ENCODE measurements at places on chromosomes 5 and 9.

DNA sequence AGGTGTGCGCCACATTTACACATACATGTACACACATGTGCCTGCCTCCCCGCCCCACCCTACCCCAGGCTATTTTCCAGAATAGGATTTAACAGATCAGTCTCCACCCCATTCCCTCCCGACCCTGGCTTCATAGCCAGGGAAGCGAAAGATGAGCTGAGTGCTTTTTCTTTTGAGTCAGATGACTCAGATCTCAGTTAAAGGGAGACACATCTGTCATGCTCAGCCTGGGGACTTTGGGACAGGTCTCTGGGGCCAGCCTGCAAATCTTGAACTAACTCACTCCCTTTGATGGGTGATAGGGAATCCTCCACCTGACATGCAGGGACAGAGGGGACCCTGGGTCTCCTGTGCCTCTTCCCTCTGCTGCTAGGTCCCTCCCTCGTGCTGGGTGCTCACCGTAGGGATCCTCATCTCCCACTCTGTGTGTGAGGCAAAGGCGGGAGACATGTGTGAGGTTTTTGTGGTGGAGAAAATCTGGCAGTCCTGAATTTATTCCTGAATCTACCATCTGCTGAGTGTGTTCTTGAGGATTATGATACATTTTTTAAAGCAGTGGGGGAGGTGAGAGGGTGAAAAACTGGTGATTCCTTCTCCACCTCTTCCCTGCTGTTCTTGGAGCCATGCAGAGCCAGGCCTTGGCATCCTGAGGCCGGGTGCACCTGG, 37.7 kb downstream of the NEUROG1 start:
- no peak for DNase-seq

GRCh38 chr9:125428060-125428901, 166.7 kb downstream of the GAPVD1 start:
- DNase-seq = no peak

DNA sequence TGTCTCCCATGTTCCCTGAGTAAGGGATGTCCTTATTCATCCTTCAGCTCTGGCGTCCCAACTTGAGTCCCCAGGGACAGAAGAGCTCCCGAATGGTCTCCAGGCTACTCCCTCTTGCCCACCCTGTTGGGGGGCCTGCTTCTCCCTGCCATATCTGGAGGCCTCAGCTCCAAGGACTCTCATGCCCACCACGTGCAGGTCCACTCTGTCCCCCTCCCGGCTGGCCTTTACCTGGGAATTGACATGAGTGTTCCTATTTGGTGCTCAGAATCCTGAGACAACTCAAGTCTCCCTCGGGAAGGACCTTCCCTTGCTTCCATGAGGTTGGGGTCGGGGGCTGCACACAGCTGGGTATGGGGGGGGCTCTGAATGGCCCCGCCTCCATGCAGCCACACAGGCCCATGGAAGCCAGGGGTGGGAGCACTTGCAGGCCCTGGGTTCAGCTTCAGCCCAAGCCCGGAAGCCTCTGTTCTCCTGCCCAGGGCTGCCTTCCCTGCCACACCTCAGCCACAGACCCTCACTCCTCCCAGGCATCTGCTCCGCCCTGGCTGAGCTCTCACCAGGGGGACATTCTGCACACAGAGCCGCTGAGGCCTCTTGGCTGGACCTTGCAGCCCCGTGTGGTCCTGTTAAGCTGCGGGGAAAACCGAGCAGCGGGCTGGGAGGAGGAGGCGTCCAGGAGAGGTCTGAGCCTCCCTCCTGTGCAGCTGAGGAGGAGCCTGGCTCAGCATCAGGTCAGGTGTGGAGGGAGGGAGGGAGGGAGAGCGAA, 121.9 kb downstream of the PHF2 start:
- no peak for DNase-seq

- no peak for DNase-seq
These were observed 12.2 kb upstream of the MARCHF3 start for GRCh38 chr5:127042593-127042992.

DNA sequence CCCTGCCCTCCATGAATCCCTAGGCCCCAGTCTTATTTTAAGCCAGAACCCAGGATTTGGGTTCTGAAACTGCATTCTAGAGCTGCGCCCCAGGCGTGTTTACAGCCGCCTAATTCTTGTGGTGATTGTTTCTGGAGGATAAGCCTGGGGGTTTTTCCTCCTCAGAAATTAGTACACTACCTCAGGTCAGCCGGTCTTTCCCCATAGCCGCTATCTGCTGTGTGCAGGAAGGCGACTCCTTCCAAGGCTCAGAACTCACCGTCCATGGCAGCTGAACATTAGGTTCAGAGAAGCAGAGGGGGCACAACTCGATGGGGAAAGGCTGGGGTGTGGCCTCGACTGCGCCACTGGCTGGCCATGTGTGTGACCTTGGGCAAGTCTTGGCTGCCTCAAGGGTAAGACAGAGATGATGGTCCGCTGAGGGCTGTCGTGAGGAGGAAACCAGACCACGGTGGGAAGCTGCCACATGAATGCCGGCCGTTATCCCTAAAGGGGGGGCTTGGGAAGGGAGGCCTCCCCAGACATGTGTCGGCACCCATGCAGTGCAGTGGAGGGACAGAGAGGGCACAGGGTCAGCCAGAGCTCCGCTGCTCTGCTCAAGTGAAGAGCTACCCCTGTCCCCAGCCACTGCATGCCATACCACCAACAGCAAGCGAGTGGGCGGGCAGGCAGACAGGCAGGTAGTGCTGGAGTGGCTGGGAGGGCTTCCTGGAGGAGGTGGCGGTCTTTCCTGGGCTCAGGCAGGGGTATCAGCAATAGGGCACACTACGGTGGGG, 28.9 kb downstream of the SHB start:
- DNase-seq = no peak

GRCh38 chr5:41122459-41122858, 51.3 kb upstream of the MROH2B start:
- DNase-seq = no peak

GRCh38 chr9:15697446-15697851, 144.6 kb downstream of the CCDC171 start:
- no peak for DNase-seq

DNA sequence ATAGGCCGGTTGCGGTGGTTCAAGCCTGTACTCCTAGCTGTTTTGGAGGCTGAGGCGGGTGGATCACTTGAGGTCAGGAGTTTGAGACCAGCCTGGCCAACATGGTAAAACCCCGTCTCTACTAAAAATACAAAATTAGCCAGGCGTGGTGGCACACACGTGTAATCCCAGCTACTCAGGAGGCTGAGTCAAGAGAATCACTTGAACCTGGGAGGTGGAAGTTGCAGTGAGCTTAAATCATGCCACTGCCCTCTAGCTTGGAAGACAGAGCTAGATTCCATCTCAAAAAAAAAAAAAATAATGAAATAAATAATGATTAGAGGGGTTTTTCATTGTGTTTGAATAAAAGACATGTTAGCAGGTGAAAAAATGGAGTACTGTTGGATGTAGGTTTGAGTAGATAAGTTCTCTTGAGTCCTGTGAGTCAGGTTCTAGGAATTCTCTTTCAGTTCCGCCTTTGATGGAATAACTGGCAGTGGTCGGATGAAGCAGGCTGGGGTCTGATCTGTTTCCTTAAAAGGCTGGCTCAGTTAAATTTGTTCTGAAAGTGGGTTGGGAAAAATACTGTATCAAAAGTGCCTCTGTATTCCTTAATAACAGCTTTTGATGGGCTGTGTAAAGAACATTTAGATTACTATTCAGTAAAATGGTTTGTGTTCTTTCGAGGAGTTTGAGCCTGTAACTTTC, 73.2 kb downstream of the AOPEP start:
- DNase-seq = no peak

- DNase-seq = no peak
These were observed 254.6 kb downstream of the RFX3 start for GRCh38 chr9:3271157-3271556.

- DNase-seq = no peak
These were observed 43.3 kb upstream of the SLCO6A1 start for GRCh38 chr5:102542057-102542456.

- no peak for DNase-seq
These were observed 31.4 kb downstream of the GCNT1 start for GRCh38 chr9:76490249-76490990.

- no peak for DNase-seq
These were observed 20.1 kb upstream of the NSMF start for GRCh38 chr9:137478962-137479861.

- DNase-seq = no peak
These were observed 9.7 kb downstream of the MRPL36 start for GRCh38 chr5:1789834-1790471.

GRCh38 chr5:53109056-53109442, 508 bp downstream of the MOCS2 start:
- DNase-seq = no peak

DNA sequence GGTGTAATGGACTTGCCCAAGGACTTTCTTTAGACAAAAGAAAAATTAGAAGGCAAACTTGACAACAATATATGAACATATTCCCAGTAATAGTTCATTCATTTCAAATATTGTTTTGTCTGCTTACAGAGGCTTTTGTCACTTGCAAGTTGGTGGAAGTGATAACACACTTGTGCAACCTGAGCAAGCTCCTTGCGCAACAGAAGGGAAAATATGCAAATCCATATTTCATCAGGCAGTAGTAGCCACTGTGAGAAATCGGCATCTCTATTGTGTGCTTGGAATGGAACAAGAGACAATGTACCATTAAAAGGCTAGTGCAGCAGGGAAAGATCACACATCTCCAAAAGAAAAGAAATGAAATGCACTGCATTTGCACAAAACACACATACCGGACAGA, 125.3 kb upstream of the RASEF start:
- DNase-seq = no peak

- DNase-seq = no peak
These were observed 44.9 kb downstream of the PIK3R1 start for GRCh38 chr5:68260467-68260866.

GRCh38 chr9:2557693-2558092, 63.9 kb upstream of the VLDLR start:
- DNase-seq = no peak

DNA sequence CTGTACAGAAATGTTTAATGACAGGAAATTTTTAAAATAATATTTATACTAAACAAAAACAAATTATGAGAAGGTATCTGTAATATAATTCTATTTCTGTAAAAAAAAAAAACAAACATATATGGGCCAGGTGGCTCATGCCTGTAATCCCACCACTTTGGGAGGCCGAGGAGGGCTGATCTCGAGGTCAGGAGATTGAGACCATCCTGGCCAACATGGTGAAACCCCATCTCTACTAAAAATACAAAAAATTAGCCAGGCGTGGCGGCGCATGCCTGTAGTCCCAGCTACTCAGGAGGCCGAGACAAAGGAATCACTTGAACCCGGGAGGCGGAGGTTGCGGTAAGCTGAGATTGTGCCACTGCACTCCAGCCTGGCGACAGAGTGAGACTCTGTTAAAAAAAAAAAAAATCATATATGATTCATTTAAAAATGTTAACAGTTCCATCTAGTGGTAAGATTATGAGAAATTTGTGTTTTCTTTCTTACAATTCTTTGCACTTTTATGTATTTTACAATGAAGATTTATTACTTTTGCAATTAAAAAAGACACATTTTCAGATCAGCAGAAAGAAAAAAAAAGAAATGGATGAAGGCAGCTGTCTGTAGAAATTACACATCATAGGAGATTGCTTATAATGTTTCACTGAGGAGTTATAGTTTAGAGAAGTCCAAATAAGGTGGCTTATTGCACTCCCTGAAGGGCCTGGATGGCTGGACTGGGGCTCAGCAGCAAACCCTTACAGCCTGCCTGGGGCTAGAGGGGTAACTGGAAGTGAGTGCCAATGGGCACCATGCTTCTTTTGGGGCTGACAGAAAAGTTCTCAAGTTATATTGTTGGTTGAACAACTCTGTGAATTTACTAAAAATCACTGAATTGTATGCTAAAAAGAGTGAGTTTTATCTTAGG, 20.3 kb downstream of the C9orf153 start:
- no peak for DNase-seq

GRCh38 chr5:30112867-30113266, 1080.6 kb upstream of the CDH6 start:
- no peak for DNase-seq

DNA sequence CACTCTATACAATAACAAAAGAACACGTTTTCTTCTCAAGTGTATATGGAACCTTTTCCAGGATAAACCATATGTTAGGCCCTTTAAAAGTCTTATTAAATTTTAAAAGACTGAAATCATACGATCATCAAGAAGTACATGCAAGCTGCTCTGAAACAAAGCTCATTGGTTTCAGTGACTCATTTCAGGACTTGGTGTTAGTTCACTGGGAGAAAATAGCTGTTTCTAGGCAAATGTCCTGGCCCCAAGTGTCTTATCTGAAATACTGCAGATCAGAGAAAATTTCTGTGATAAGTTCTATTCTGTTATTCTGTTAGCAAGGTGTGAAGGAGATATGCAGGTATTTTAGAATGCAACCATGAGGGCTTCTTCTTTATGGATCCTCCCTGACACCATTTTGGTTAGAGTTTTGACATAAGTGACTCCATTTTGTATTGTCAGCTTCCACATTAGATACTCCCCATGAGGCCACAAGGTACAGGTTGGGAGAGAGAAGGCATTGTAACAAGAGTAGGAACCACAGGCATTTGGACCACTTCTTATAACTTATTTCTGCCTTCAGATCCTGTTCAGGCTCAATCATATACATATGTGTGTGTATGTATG, 7.5 kb upstream of the CCDC180 start:
- no peak for DNase-seq

DNA sequence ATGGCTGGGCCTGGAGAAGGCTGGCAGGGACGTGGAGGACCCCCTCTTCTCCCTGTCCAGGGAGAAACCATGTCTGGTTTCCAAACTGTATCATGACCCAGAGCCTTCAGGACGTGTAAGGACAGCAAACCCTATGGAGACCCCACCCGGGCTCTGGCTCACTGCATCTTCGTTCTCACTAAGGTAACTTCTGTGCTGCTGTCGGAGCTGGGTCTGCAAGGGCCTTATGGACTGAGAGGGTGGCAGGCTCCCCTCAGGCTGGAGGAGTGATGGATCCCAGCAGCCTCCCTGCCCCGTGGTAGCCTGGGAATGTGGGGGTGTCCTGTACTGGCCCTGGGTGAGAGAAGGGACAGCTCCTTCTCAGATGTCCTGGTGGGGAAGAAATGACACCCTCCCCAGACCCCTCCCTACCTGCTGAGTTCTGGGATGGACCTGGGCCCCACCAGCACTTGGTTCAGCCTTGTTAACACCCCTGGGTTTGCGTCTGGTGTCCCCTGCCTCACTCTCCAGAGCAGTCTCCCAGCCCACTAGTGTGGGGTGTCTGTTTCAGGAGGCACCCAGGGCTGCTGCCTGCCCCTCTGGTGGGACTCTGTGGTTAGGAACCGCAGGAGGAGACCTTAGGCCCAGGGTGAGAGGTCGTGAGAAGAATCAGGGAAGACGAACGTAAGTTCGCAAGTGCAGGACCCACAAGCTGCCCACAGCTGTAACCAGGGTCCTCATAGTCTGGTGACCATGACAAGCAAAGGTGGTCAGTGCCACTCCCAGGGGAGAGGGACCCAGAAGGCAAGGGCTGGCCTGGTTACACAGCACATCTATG, 6.6 kb downstream of the SPATA31E1 start:
- DNase-seq = no peak

DNA sequence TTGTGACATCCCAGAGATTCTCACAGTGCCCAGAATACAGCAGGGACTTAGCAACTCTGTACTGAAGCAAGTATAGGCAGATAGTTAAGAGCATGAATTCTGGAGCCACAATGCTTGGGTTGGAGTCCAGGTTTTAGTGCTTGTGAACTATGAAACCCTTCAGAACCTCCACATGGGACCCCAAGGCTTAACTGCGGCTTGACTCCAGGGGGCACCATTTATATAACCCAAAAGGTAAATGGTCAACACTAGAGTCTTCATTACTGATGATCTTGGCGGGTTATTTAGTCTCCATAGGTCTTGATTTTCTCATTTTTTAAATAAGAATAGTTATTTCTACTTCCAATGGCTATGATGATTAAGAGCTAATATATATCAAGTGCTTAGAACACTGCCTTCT, 390.3 kb downstream of the TAF11L14 start:
- DNase-seq = no peak

- DNase-seq = no peak
These were observed 40.1 kb downstream of the ALG2 start for GRCh38 chr9:99181621-99182020.

Measured in breast epithelium (tissue), 4 donors.